Bladder microvascular endothelial cell (primary cell): ENCODE measurements at places on chromosomes 2 and 18. TPM values are rescaled to one million over a fixed set of nuclear protein-coding genes. Genes with fewer than 3 reads are reported as not detected.

Gene MRO
- 0.16 TPM in 1 of 2 replicates, not detected in the other for total RNA-seq

Gene MEP1B
- total RNA-seq, result 0.25 TPM in 1 of 2 replicates, not detected in the other

Gene MFSD6
- 4.0 and 5.7 TPM in 2 replicates for total RNA-seq

Gene GATA6
- total RNA-seq, result 0.44 and 0.49 TPM in 2 replicates

Gene SP140
- under 0.01 TPM in 1 of 2 replicates, not detected in the other for total RNA-seq

Gene SCYGR4
- total RNA-seq, result not detected in 2 replicates
